ENCODE measurements at places on chromosomes 6 and 20.

GRCh38 chr6:153129873-153130514 is 1.1 kb downstream of the RGS17 start:
- DNase-seq, result peak; percentile 21

GRCh38 chr20:37852666-37853065 is 50.3 kb upstream of the VSTM2L start:
- no peak for DNase-seq

GRCh38 chr20:46175127-46175494 is 57.0 kb downstream of the CD40 start:
- DNase-seq, result no peak

DNA sequence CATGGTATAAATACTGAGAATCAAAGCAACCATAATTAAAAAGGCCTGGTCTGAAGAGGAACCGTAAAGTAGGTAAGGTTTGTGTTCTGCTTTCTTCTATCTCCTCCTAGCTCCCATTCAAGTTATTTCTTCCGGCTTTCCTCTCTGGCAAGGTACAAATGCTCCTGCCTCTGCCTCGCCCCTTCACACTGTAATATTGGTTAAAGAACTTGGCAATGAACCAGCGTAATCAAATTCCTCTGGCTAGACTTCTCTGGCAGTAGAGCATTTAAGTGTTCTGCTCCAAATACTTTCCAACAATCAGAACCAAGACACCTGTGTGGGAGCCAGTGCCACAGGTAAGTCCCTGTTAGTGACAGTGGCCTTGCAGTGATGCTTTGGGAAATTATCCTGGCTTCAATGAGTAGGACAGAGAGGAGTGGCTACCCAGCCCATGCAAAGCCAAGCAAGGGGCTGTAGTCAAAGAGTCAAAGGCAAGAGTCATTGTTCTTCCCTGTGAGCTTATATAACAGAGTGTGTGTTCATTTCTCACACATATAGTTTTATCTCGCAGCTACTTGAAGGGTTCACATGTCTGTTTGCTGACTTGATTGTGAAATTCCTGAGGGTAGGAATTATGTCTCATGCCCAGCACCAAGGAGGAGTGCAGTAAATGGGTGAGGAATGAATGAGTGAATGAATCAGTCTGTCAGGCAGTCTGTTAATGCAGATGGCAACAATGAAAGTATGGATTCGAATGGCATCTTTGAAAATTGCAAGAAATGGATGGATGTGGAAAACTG is 329.3 kb downstream of the NRN1 start:
- DNase-seq, result no peak

DNA sequence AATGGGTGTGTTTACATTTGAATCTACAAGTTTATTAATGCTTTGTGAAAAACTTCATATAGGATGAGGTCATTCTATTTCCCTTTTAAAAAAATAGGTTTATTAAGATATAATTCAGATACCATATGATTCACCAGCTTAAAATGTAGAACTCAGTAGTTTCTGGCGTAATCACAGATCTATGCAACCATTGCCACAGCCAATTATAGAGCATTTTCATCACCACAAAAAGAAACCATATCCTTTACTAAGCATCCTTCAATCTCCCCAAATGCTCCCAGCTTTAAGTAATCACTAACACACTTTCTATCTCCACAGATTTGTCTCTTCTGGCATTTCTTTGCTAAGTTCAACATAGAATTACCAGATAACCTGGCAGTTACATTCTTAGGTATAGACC is 137.2 kb downstream of the PTPRT start:
- DNase-seq, result no peak

DNA sequence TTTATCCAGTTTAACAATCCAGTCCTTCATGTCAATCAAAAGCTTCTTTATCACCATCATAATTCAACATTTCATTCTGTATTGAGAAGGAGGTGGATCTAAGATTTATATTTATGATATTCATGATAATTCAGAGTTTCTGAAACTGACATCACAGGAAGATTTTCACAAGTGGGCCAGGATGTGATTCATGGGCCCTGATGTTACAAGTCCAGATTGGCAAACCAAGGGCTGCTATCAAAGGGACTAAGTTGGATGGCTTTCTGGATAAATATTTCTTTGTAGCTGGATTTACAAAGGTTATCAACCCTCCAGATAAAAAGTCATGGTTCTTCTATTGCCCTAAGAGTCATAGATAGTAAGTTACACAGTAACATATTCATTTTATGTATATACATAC is 866.5 kb downstream of the KIF16B start:
- DNase-seq, result peak; percentile 29

DNA sequence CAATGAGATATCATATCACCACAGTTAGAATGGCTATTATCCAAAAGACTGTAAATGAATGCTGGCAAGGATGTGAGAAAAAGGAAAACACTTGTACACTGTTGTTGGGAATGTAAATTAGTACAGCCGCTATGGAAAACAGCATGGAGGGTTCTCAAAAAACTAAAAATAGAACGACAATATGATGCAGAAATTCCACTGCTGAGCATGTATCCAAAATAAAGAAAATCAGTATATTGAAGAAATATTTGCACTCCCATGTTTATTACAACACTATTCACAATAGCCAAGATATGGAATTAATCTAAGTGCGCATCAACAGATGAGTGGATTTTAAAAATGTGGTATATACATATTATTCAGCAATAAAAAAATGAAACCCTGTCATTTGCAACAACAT is 898.9 kb upstream of the MAN1A1 start:
- no peak for DNase-seq

GRCh38 chr6:117157448-117157847 is 107.9 kb upstream of the VGLL2 start:
- no peak for DNase-seq

- DNase-seq, result no peak
These were observed 370.9 kb upstream of the HS3ST5 start for GRCh38 chr6:114713690-114714089.

GRCh38 chr6:109760208-109760607 is 69.1 kb downstream of the FIG4 start:
- DNase-seq, result no peak

GRCh38 chr20:38194971-38195504 is 30.0 kb upstream of the TGM2 start:
- DNase-seq, result no peak

- DNase-seq, result no peak
These were observed 604 bp upstream of the RAB5IF start for GRCh38 chr20:36604952-36605398.

GRCh38 chr6:70479236-70479635 is 65.9 kb downstream of the FAM135A start:
- DNase-seq, result no peak

- no peak for DNase-seq
These were observed 26.7 kb upstream of the PDE10A start for GRCh38 chr6:165689699-165690098.

DNA sequence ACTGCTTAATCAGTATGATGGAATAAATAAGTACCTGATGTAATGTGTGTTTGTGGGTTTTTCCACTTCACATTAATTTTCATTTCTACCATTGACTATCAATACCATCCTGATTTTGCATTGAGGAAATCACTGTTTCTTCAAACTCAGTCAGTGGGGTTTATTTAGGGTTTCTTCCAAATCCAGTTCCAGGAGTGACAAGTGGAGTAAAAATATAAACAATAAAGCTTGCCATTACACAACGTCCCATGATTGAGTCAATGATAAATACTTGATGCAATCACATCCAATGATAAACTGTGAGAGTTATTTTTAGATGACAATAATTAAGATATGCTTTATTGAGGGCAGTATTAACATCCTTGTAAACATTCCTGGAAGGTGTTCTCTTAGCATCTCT is 1037.4 kb upstream of the GJE1 start:
- DNase-seq, result no peak

- no peak for DNase-seq
These were observed 61.3 kb downstream of the HS3ST5 start for GRCh38 chr6:114281496-114281895.

DNA sequence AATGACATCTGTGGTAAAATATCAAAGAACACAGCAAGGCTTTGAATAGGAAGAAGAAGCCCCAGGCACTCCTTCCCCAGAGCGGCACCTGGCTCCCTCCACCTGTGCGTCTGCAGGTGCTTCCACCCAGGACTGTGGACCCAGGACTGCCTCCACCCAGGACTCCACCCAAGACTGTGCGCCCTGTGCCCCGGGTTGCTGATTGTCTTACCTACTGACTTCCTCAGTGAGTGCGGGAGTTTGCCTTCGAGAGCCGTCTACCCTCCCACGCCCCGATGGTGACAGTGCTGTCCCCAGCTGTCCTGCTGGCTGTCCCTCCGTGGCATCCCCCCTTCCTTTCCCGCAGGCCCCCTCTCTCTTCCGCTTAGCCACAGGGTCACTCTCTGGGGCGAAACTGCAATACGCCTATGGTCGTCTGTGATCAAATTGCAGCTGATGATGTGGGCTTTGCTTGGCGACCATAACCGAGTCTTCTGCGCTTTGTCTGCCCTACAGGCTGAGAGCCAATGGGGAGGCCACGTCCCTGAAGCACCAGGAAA is 52.1 kb downstream of the IRF4 start:
- DNase-seq, result no peak

GRCh38 chr6:129748212-129748900 is 38.4 kb upstream of the ARHGAP18 start:
- DNase-seq, result peak; percentile 62

DNA sequence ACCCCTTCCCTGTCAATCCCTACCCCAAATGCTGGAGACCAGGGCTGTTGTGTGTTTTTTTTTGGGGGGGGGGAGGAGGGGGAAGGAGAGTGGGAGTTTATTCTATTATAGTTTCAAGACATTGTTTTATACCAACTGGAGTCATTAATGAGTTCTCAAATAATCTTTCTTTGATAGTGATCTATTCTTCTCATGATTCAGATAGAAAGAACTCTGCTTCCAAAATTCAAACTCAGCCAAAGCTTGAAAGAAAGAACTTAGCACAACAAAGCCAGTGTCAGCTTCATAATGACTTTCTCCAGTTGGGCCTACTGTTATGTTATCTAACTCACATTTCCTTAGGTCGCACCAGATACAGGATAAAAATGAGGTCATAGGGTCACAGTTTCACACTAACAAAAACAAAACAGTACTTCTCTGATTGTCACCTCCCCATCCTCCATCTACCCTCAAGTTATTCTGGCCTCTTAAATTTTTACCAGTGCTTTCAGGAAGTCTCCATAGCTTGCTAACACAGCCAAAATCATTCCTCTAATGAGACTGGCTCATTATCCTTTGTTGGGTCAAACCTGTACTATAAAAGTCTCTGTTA is 19.0 kb upstream of the MAP3K7 start:
- no peak for DNase-seq

GRCh38 chr6:169793408-169793807 is 42.0 kb downstream of the ERMARD start:
- DNase-seq, result no peak

GRCh38 chr20:9260027-9260426 is 191.1 kb downstream of the PLCB4 start:
- no peak for DNase-seq

- peak; percentile 13 for DNase-seq
These were observed 70.7 kb upstream of the POPDC3 start for GRCh38 chr6:105250533-105250932.

DNA sequence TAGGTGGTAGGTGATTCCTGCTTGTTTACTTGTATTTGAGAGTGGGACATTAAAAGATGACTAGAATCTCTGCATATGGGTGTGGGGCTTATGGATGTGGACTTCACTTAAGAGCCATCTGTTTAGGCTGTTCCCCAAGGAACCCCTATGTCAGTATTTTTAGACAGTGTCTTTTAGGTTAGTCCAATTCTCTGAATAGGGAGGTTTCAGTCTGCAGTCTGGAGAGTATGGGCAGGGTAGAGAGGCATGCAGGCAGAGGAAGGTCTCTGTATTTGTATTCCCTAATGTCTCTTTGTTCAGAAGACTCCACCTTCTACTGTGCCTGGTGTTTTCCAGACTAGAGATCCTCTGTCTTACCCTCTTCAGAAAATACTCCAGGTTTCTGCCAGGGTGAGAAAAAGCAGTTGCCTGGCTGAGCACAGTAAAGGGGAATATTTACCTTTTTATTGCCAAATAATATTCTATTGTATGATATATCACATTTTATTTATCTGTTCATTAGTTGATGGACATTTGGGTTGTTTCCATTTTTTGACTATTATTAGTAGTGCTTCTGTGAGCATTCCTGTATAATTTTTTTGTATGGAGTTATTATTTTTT is 19.1 kb downstream of the SLX4IP start:
- no peak for DNase-seq

DNA sequence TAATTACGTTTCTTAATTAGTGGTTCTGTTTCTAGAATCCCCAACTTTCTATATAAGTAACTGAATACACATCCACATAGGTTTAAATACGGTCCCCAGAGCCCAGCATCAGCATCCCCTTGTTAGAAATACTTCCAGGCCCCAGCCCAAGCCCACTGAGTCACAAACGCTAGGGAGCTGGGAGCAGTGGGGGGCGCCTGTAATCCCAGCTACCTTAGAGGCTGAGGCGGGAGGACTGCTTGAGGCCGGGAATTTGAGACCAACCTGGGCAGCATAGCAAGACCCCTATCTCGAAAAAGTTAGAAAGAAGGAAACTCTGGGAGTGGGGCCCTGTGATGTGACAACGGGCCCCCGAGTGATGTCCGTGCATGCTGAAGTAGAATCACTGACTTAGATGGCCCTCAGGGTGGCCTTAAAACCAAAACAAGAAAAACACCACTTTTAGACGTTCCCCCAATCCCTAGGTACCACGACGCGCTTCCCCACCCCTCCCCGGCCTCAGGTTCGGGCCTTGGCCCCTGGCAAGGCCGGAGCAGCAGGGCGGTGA is 1.3 kb upstream of the PPP1R3G start:
- DNase-seq, result no peak

DNA sequence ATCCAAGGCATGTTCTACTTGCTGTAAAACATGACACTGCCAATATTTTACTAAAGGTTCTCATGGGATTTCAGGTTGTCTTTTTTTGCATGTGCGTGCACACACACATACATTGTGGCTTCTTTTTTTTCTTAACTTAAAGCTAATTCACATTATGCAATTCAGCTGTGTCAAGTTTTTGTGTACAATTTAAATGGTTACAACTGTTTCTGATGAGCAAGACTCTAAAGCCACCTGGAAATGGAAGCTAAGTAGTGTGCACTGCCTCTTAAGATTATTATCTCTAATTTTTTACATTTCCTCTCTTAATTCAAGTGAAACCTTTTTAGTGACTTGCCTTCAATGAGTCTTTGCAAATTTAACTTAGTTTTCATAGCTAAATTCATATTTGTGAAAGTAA is 75.3 kb downstream of the TULP4 start:
- DNase-seq, result no peak

GRCh38 chr6:111764238-111765175 is 108.7 kb downstream of the FYN start:
- DNase-seq, result no peak

- peak; percentile 25 for DNase-seq
These were observed 12.4 kb upstream of the CSNK2A1 start for GRCh38 chr20:555976-556385.

GRCh38 chr6:56488281-56488680 is 154.4 kb downstream of the DST start:
- DNase-seq, result no peak

DNA sequence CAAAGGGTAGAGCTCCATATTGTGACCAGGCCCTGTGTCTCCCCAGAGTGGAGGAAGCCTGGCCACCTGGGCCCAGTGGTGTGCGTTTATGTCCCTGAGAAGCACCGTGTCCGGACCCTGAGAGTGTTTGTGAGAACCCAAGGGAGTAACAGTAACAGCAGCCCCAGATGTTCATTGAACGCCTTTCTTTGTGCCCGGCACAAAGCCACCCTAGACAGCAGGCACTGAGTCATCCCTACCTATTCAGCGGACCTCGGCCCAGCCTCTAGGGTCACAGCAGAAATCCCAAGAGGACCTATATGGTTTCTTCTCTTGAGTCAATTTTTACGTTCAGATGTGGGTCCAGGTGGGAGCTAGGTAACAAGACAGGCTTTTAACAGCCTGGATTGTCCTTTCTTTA is 24.5 kb downstream of the BCAS4 start:
- DNase-seq, result no peak

- DNase-seq, result no peak
These were observed 88.2 kb downstream of the SLC23A2 start for GRCh38 chr20:4913147-4913546.

Measured in EL (cell line).